ENCODE measurements at places on chromosomes 13 and 19.

DNA sequence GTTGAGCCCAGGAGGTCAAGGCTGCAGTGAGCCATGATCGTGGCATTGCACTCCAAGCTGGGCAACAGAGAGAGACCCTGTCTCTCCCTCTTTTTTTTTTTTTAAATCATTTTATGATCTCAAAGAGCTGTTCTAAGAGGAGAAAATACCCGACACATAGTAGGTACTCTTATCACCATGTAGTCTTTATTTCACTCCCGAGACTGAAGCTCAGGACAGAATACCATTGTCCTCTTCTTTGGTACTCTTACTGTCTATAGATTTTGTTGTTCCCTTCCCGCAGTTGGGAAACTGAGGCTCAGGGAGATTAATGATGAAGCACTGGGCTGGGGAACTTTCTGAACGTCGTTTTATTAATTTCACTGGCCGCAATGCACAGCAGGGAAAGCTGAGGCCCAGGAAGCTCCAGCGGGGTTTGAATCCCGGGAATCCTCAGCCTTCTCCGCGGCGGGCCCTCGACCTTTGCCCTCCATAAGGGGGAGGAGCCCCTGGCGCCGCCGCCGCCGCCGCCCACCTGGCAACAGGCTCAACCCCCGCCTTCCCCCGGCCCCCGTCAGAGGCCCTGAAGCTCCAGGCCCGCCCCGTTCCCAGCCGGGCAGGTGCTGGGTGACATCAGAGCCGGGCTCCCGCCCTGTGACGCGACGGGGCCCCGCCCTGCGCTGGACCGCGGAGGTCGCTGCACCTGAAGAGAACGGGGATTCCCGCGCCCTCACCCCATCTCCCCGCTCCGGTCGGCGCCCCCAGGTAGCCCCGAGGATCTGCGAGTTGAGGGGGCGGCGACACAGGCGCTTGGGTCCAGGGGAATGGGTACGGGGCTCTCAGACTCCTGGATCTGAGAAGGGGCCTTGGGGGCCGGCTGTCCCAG, 1.6 kb downstream of the MYH14 start:
- no peak for DNase-seq

GRCh38 chr13:44302233-44302632, 71.4 kb upstream of the SERP2 start:
- DNase-seq: no peak

- DNase-seq: no peak
These were observed 19.8 kb downstream of the TCF3 start for GRCh38 chr19:1632462-1633268.

DNA sequence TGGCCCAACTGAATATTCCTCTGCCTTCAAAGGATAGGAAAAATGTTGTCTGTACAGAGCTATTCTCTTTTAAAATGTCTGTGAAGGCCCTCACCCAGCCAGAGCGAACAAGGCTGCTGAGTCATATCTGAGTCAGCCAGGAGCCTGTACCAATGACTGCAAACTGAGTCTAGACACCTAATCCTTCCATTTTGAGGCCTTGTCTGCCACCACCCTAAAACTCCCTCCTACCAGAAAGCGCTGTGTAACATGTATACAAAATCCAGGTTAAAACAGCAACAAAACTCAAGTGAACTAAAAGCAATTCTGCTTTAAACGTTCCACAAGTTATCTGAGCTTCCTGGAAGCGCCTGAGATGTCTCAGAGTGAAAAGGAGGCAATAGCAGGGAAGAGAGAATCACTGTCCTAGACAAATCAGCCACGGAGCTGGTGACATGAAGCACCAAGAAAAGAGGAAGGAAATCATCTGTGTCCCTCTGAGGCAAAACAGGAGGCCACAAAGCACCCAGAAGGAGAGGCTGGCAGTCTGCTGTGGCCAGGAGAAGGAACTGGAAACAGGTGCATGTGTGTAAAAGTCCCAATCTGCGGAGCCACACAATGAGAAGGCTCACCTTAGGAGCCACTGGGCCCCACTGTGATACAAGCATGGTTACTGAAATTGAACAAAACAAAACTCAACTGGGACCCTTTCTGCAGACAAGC, 10.2 kb downstream of the DHRS12 start:
- no peak for DNase-seq

DNA sequence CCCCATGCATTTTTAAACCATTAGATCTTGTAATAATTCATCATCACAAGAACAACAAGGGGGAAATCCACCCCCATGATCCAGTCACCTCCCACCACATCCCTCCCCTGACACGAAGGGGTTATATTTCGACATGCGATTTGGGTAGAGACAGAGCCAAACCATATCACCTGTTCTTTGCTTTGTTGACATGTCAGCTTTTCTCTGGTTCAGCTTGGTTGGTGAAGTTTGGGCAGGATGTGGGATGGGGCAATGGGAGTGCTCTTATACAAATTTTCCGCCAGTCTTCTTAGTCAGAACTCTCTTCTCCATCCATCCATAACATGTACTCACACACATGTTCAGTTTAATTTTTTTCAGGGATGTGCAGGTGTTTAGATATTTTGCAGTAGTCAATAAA, 12.9 kb downstream of the TPP2 start:
- DNase-seq: no peak

DNA sequence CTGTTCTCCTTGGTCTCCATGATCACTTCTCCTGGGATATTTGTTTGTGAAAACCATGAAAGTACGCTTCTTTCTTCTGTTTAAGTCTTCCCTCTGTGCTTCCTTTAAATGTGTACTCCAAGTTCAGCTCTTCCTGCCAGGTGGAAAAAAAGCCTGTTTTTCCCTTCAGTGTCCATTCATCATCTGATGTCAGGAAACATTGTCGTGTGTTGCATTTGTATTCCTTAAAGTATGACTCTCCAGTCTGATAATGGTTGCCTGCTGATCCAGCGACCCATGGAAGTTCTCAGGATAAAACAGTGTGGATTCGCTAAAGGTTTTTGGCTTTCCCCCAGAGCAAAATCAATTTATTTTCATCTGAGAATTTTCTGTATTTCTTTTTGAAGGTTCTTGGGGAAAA, 22.3 kb downstream of the SACS start:
- DNase-seq: no peak
